ENCODE measurements at places on chromosomes 7 and 10.

GRCh38 chr10:47368431-47369180, 15.5 kb downstream of the ZNF488 start:
- DNase-seq = no peak

DNA sequence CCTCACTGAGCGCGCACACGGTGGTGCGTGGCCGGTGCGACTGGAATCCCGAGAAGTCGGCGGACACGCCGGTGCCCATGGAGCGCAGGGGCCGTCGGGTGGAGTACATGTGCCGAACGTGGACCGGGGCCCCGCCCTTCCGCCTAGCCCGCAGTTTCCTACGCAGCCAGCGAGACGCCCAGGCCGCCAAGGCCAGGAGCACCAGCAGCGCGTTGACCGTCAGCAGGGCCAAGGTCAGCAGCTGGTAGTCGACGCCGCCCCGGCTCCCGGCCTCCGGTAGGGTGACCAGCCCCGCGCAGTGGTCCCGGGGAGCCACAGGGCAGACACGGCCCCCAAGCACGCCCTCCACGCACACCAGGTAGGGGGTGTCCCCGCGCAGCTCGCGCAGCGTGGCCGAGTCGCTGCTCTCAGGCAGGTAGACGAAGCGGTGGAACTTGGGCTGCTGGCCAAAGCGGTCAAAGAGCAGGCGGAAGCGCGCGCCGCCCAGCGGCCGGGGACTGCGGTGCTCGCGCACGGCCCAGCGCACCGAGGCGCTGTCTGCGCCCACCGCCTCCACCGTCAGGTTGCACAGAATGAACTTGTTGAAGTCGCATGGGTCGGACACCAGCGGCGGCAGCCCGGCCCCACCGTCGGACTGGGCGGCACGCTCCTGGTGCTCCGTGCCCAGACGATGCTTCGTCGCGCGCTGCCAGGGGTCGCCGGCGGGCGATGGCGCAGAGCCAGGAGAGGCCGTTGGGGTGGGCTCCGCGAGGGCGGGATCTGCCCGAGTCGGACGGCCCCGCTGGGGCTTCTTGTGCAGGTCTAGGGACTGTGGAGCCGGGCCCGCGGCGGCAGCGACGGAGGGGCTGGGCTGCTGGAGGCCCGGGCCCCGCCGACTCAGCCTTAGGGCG, 2.2 kb downstream of the TRIL start:
- peak; percentile 42 for DNase-seq

DNA sequence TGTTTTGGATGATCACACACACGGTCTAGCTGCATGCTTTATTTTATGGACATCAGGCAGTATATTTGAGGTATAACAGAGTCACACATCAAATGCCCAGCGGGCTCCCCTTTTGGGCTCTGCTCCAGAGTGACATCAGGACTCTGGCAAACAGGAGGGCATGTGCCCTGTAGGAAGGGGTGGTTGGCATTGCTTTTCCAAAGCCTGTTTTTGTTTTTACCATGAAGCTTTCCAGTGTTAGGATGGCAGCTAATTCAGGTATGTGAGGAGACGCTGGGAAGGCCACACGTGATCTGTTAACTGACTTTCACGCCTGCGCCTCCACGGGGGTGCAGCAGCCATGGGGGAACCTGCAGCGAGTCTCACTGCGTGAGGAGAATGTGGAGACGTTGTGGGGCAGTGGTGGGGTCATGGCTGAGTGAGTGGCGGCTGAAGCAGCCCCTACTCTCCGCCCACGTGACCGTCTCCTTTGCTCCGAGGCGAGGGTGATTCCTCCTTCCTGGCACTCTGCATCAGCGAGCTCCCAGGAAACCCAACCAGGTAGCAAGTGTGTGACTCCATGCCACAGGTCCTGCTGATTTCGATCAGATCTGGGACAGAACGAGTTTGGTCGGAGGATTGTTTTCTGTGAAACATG, 117.7 kb downstream of the ANKRD61 start:
- no peak for DNase-seq

GRCh38 chr7:31051598-31052486, at the start of gene ADCYAP1R1:
Gene ADCYAP1R1 (plus strand): TSS chr7:31052308. CDS start chr7:31063265, 10,957 bp downstream.
- no peak for DNase-seq

DNA sequence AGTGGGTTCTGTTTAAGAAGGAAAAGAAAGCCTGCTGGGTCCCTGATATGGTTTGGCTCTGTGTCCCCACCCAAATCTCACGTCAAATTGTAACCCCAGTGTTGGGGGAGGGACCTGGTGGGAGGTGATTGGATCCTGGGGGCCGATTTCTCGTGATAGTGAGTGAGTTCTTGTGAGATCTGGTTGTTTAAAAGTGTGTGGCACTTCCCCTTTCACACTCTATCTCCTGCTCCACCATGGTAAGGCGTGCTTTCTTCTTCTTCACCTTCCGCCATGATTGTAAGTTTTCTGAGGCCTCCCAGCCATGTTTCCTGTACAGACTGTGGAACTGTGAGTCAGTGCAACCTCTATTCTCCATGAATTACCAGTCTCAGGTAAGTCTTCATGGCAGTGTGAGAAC, 42.6 kb downstream of the INPP5A start:
- no peak for DNase-seq

DNA sequence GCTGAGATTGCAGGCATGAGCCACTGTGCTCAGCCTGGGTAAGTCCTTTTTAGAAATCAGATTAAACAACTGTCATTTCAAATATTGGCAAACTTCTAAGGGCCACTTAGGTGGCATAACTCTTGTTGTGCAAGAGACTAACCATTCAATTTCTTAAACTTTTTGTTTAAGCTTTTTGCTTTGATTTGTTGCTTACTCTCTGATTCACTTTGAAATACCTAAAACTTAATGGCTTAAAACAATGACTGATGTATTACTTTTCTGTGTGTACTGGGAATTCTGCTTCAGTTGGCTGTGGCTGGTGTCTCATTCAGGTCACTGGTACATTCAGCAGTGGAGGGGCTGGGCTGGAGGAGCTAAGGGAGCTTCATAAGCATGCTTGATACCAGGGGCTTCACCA, 28.9 kb downstream of the ZNF25 start:
- no peak for DNase-seq

GRCh38 chr7:146736446-146737190, 620.0 kb downstream of the CNTNAP2 start:
- DNase-seq = peak; percentile 4

DNA sequence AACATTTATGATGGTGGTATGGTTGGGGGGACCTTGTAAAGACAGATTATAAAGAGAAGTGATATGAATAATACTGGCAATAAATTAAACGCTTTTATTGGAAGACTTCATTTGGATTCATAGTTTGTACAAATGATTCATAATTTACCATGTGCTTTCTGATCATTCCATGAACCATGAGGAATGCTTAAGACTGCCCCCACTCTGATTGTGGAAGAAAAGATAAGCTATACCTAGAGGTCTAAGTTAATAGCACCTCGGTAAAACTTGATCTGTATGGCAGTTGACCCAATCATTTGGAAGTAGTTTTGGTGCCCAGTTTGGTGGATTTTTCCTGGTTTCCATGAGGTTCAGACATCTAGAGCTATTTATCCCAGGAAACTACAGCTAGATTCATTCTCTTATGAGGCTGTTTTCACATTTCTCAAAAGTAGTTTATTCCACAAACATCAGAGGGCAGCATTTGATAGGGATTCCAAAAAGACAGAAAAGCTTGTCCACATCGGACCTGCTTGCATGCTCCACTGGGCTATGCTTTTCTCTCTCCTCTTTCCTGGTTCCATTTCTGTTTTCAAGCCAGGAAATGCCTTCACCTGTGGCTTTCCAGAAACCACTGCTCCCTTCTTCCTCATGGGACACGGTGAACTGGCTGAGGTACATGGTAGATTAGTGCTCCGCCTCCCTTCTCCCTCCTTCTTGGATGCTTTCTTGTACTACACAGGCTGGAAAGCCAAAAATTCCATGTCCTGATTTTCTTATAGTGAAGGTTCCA, 29.2 kb downstream of the TFAM start:
- DNase-seq = peak; percentile 78

GRCh38 chr10:95761939-95762492, 6.1 kb downstream of the ENTPD1 start:
- DNase-seq = no peak

GRCh38 chr7:124426621-124427020, 339.0 kb downstream of the GPR37 start:
- DNase-seq = no peak

- DNase-seq = no peak
These were observed 188.1 kb upstream of the MYO3A start for GRCh38 chr10:25745976-25746375.

DNA sequence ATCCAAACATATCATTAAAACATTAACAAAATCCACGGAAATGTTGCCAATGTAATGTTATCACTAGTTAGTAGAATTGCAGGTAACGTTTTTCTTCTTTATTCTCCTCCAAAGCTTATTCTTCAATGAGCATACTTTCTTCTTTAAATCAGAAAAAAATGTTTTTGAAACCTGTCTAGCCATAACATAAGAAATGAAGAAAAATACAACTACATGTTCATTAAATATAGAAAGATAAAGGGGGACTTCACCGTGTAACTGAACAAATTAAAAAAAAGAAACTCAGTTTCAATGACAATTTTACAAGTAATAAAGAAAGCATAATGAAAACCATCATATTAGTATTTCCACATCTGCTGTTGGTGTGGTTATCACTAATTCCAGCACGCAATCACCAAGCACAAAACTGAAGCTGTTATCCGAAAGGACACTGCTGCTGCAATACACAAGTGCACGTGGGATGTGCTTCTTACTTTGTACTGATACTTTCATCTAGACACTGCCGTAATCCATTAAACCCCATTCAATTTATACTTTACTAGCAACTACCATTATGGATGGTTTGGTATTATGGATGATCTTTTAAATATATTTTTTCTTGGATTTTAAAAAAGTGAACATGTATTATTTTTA, 9.6 kb downstream of the ESYT2 start:
- no peak for DNase-seq

DNA sequence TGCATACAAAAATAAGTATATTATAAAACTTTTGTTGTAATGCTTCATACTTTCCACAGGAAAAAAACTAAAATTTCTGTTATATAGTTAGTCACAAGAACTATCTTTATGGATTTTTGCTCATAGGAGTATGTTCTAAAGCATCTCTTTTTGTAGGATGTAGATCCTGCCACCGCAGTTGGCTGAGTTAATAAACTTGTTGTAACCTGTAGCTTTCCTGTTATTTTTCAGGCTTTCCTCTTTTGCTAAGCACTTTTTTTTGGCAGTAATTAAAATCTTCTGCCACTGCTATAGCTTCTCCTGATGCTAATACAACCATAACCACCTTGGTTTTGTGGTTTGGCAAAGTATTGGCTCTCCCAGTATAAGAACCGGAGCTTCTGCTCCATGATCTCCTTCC, 60.3 kb downstream of the WNT2 start:
- DNase-seq = no peak

DNA sequence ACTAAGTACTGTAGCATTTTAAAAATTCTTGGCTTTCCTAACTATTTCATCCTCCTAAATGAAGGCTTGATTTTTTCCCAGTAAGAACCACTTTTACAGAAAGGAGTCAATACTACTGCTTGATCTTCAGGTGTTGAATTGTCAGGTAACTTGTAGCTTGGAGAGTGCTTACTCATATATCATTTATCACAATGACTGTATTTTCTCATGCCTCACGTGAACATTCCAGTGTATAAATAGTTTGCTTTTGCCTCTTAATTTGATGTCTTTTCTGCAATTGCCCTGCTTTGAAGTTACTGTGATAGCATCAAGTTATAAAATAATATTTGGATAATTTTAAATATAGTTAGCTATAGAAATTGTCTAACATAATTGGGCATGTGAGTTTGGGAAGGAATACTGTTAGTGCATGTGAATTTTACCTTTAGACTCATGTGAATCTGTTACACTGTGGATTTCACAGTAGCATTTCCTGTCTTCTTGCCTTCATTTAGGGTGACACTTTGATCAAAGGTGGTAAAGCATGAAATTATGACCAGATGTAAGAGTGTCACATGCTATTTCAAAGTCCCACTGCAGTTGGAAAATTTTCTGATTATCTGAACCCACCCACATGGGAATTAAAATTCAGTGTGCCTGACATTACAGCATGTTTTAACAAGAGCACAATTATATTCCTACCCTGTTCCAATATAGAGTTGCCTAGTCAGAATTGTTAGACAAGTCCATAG, 962.8 kb downstream of the DNAJB9 start:
- no peak for DNase-seq

DNA sequence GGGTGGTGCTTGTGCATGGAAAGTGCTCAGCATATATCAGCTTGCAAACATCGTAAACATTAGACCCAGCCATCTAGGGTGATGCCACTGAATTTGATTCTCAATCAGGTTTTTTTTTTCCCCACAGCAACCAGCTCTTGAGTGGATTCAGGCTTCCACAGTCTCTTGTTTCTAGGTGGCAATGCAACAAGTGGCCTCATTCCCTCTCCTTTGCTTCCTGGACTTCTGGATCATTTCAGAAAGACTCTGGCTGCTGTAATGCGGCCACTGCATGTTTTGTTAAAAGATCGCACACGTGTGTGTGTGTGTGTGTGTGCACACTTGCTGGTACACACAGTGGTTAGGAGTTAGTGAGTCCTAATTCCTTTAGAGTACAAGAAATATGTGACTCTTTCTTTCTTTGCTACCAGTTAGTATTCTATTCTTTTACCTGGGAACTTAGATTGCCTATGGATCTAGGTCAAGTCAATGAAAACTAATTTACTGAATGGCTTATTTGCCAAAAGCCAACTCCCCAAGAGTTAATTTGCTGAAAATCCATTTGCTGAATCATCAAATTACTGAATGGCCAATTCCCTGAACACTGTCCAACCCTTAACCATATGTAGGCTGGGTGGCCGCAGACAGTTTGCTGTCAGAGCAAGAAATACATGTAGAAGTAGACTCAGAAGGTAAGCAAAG, 222.5 kb downstream of the CCSER2 start:
- DNase-seq = no peak

Measured in fibroblast of skin of scalp (primary cell).